Umbilical cord (tissue), 2 donors: ENCODE measurements at places on chromosomes 2 and 18.

GRCh38 chr2:223155956-223156355 lies 104.0 kb downstream of the KCNE4 start:
- DNase-seq: no peak

GRCh38 chr2:199329466-199329865 lies 128.3 kb downstream of the SATB2 start:
- no peak for DNase-seq

GRCh38 chr2:156619021-156619539 lies 182.9 kb downstream of the GPD2 start:
- DNase-seq: no peak

GRCh38 chr2:173880561-173880960 lies 84.6 kb downstream of the SP3 start:
- DNase-seq: no peak

DNA sequence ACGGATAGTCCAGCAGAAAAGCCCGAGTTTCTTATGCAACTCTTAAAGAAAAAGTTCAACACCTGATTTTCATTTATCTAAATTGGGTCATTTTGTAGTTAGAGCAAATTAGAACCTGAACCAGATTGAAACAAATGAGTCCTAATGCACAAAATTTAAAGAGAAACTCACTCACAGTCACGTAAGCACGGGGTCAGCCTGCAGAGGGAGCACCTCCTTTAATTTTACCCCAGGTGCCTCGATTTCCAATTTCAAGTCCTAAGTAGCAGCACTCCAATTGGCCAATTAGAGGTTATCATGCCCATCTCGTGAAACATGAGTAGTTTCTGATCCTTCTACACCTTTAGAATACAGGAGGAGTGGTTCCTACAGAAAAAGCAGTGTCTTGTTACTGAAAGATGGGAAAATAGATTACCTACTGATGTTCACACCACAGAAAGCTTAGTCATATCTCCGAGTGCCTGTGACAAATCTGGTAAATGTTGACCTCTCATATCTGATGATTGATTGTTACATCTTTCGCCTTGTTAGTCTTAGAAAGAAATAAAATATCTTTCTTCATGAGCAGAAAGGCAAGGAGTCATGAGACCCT lies 1929.8 kb upstream of the LRRTM1 start:
- no peak for DNase-seq

DNA sequence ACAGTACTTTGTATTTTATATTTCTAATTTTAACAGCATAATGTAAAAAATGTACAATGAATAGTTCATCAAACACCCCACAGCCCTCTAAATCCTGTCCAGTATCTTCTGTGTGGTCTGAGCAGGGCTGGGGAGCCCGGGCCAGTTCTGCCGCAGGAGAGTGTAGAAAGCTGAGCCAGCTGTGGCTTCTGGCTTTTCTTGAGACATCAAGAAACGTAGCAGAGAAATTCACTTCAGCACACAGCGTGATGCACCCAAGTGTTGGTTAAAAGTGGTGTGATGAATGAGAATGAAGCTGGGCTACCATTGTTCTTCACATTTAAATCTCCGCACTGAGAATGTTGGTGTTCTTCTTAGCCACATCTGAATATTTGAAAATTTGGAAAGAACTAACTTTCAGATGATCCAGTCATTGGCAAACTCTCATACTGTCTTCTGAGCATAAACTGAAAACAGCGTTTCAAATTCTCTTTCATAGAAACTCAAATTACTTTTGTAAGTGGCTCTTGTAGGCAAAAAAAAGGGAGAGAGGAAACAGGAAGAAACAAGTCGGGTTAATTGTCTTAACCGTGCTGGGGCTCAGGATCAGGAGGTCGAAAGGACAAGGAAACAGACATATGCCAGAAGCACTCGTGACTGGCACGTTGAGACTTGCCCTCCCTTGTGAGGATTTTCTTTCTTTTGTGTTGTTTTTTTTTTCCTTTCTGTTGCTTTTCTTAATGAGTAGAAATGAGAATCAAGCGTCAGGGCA lies 23.4 kb upstream of the TMEM87B start:
- peak; percentile 75 for DNase-seq

GRCh38 chr2:102020596-102021170 lies 28.9 kb downstream of the IL1R2 start:
- peak; percentile 82 for DNase-seq
